ENCODE measurements at places on chromosomes 11 and 22.

- no peak for DNase-seq
These were observed 5.7 kb downstream of the AMPD3 start for GRCh38 chr11:10460611-10461275.

GRCh38 chr11:100831929-100832494 is 144.9 kb downstream of the ARHGAP42 start:
- no peak for DNase-seq

DNA sequence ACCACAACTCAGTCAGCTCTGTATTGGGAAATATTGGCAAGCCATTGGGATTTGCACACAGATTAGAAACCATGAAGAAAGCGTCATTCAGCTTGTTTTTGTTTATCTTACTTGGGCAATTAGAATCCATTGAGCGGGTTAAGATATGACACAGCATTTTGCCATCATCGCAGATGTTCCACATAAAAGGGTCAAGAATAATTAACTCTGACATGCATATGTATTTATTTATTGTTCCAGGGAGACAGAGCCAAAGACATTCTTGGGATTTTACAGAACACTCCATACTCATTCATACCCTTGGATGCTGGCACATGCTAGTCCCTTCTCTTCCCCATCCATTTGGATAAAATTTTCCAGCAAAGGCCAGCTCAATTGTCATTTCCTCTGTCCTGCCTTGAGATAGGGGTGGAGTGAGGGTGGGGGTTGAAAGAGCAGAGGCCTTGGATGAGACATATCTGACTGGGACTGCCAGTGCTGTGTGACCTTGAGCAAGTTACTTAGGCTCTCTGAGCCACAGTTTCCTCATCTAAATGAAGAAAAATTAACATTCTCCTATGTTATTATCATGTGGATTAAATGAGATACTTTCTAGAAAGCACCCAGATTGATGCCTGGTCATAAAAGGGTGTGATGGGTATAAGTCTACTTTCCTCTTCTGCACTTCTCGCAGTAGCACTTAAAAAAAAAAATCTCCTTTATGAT is 179.7 kb downstream of the RRAS2 start:
- no peak for DNase-seq

DNA sequence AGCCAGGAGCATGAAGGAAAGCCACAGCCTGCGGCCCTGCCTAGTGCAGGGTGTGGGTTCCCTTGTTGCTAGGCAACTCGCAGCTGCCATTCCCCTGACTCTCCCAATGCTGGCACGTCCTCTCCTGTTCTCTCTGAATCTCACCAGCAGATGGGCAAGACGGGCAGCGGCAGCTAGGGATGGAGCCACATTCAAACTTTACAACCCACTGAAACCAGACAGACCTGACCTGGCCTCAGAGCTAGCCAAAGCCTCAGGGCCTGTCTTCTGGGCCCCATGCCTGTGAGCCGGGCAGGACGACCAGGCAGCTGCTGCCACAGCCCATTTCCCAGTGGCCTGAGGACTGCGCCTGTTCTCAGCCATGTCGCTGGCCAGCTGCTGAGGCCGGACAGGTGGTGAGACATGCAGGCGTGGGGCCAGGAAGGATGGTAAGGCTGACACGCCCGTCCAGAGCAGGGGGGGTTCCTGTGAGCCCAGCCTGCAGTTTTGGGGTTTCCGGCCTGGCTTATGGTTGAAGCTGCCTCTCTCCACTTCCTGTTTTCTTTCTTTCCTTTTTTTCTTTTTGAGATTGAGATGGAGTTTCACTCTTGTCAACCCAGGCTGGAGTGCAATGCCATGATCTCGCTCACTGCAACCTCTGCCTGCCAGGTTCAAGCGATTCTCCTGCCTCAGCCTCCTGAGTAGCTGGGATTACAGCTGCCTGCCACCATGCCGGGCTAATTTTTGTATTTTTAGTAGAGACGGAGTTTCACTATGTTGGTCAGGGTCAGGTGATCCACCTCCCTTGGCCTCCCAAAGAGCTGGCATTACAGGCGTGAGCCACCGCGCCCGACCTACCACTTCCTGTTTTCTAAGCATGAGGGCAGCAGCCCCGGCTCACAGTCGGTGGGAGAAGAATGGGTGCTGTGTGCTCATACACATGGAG is 4.1 kb downstream of the SUN2 start:
- peak; percentile 41 for DNase-seq

DNA sequence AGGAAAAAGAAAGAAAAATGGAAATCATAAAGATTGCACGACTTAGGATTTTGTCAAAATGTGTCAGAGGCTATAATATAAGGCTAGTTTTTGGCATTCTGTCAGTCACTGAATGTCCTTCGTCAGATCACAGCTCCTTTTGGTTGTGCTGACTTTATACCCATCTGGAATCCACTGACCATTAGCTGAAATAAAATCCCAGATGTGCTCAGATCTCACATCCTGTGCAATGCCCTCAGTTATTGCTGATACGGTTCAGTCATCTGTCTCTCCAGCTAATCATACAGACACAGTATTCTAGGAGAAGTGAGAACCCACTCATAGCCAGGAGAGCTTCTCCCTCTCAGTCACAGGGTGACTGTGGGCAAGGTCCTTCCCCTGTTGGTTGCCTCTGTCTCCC is 11.5 kb downstream of the CD44 start:
- DNase-seq = no peak

DNA sequence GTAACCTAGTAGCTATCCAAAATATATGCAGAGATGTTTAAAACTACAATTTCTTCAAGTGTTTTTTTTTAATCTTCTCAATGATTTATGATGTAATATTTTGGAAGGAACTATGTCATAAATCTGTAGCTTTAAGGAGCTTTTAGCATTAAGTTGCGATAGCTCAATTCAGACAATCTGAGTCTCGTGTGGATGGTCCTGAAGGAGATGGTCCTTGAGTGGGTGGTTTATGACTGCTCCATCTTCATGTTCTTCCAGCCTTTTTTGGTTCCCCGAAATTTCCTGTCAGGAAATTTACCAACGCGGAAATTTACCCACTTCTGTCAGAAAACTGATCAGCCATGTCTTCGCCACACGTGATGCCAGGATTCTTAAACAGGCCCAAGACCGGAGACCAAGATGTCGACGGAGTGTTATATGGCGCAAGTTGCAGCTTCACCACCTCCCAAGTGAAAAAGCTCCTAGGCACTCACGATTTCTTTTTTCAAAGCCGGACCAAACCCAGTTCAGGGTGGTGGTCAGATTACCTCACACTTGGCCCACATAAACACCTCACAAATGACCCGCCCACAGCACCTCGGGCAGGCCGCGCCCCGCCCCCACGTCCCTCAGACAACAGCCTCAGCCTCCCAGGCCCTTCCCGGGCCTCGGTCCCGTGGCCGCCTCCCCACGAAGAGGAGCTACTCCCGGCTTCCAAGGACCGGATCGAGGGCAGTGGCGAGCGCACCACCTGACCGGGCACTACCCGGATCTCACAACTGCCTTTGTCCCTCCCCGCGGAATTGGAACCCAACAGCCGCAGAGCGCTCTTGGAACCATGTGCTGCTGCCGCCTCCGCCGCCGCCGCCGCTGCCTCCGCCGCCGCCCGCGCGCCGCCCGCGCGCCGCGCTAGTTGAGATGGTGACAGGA is at the start of gene MORC2:
Gene MORC2, minus strand, starts transcription at position 760 of the 909 bp plus-strand sequence. CDS start 885 bp downstream, outside the sequence.
- no peak for DNase-seq

Data from left ventricle myocardium inferior (tissue), 1 donor.